B cell (primary cell): ENCODE measurements at places on chromosomes 13 and 19.
A peak's percentile ranks its signal among the peaks of the same experiment; 100 is the strongest.

- DNase-seq = no peak
Observed at GRCh38 chr13:107233541-107233940, 665.6 kb upstream of the ARGLU1 start.

GRCh38 chr13:45364876-45365557 lies 24.0 kb upstream of the TPT1 start:
- DNase-seq = no peak

DNA sequence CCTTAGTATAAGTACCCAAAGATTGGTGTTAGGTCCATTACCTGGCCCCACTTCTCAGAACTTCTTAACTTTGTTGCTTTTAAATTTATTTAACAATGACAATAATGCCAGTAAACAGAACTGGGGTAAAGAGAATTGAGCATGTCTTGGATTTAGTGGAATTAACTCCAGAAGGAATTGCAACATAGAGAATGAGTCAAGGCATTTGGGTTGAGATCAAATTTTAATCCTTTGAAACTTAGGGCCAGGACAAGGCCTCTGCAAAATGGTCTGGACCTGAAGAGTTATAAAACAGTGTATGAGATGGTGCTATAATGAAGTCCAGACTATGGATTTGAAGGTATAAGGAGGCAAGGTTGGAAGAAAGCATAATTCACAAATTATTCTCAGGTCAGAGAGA lies 1030.4 kb downstream of the SLITRK5 start:
- no peak for DNase-seq

- no peak for DNase-seq
Observed at GRCh38 chr19:2243274-2244124, 5.6 kb upstream of the AMH start.

DNA sequence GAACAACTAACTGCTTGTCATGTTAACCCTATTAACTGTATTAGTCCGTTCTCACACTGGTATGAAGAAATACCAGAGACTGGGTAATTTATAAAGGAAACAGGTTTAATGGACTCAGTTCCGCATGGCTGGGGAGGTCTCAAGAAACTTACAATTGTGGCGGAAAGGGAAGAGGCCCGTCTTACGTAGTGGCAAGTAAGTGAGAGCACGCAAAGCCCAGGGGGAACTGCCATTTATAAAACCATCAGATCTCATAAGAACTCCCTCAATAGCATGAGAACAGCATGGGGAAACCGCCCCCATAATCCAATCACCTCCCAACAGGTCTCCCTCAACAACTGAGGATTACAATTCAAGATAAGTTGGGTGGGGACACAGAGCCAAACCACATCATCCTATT lies 34.7 kb downstream of the PHF11 start:
- DNase-seq = peak; percentile 77

GRCh38 chr19:4538601-4538954 lies 1.3 kb downstream of the LRG1 start:
- DNase-seq = no peak

- DNase-seq = no peak
Observed at GRCh38 chr13:104833221-104833620, 1702.2 kb downstream of the EFNB2 start.

GRCh38 chr19:3319643-3320353 lies 46.6 kb upstream of the NFIC start:
- DNase-seq = no peak

DNA sequence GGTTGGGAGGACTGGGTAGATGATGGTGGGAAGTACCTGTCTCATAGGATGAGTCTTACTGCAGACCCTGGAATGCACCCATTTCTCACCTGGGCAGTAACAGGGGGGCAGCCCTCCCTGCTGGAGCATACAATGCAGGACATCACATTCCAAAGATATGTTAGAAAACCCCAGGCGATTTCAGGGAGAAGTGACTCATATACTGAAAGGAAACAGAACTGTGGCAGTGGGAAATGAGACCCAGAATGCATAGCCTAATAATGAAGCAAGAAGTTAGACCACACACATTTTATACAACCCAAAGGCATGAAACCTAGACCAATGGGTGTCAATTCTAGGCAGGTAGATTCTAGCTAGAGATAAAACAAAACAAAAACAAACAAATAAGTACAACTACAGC lies 402.7 kb downstream of the IRS2 start:
- no peak for DNase-seq

- no peak for DNase-seq
Observed at GRCh38 chr19:403221-404027, 5.5 kb downstream of the C2CD4C start.

DNA sequence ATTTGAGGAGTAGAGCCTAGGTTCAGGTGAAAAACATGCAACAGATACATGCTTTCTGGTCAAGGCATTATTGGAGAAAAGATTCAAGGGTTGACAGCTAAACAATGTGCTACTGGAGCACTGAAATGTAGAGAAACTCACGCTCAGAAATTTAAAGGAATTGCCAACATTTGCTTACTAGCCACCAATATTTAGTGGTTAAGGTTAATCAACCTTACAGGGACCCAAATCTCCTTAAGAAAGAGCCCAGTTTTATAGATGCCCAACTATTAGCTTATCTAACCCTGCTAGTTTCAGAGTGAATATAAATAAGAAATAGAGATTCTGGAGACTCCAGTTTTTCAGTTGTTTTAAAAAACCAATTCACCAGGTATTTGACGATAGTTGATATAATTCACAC lies 203.6 kb downstream of the DACH1 start:
- no peak for DNase-seq

DNA sequence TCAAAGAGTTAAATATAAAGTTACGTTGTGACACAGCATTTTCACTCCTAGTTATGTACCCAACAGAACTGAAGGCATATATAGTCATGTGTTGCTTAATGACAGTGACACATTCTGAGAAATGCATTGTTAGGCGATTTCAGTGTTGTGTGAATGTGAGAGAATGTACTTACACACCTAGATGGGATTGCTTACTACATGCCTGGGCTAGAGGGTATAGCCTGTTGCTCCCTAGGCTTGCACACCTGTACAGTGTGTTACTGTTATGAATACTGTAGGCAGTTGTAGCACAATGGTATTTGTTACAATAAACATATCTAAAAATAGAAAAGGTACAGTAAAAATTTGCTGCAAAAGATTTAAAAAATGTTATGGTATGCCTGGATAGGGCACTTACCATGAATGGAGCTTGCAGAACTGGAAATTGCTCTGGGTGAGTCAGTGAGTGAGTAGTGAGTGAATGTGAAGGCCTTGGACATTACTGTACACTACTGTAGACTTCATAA lies 89.2 kb downstream of the DHRS12 start:
- no peak for DNase-seq

DNA sequence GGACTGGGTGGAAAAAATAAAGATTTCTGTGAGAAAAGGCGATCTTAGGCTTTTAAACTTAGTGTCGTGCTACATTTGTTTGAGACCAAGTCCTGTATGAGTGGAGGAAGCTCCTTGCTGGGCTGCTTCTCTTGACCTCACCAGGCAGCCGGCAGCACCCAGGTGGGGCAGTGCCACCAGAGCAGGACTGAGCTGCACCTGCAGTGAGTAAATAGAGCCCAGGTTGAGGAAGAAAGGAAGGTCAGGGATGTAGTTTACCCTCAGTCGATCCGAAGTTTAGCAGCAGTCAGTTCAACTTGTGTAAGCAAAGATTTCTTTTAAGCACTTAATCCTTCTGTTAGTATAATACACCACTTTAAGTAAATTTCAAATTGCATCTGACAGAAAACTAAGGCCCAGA lies 13.6 kb downstream of the HNRNPM start:
- DNase-seq = no peak

- DNase-seq = no peak
Observed at GRCh38 chr19:48064509-48064908, 20.6 kb upstream of the CABP5 start.

- DNase-seq = no peak
Observed at GRCh38 chr13:84661718-84662117, 779.4 kb upstream of the SLITRK1 start.

DNA sequence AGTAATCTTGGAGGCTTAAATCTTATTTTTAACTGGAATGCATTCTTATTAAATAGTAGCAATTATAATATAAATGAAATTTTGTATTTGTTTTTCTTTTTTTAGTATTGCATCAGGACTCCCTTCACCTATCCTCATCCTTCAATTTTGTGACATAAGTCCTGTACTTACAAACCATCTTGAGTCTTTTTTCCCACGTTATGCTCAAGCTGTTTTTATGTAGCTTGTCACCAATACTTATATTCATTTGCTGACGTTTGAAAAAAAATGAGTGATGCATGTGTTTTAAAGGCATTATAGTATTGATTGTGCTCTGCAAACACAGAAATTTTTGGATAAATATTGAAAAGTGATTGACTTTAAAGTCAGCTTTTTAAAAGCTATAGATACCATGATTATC lies 888 bp downstream of the GPR18 start:
- no peak for DNase-seq

DNA sequence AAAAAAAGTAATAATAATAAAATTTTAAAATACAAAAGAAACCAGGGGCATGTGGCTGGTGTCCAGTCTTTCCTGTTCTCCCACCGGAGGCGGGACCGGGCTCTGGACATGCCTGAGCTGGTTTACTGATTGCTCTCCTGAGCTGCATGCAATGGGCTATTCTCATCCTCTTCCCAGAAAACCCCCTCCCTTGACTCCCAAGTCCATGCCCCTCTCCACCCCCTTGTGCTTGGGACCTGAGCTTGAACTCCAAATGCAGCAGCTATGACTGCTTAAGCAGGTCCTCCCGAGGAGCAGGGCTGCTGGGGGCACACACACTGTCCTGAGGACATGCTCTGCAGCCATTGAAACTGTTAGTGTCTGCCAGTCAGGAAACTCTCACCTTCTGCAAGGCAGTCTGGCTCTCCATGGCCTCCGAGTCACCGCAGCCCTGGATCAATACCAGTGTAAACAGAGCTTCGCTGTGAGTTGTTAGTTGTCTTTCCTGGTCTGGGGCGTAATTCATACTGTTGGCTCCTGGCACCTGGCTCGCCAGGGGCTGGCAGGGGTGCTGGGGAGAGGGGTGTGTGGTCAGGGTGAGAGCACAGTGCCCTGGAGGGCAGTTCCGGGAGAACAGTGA lies 41.6 kb upstream of the CHST8 start:
- no peak for DNase-seq

- no peak for DNase-seq
Observed at GRCh38 chr19:37997911-37998344, 90.9 kb downstream of the SIPA1L3 start.

DNA sequence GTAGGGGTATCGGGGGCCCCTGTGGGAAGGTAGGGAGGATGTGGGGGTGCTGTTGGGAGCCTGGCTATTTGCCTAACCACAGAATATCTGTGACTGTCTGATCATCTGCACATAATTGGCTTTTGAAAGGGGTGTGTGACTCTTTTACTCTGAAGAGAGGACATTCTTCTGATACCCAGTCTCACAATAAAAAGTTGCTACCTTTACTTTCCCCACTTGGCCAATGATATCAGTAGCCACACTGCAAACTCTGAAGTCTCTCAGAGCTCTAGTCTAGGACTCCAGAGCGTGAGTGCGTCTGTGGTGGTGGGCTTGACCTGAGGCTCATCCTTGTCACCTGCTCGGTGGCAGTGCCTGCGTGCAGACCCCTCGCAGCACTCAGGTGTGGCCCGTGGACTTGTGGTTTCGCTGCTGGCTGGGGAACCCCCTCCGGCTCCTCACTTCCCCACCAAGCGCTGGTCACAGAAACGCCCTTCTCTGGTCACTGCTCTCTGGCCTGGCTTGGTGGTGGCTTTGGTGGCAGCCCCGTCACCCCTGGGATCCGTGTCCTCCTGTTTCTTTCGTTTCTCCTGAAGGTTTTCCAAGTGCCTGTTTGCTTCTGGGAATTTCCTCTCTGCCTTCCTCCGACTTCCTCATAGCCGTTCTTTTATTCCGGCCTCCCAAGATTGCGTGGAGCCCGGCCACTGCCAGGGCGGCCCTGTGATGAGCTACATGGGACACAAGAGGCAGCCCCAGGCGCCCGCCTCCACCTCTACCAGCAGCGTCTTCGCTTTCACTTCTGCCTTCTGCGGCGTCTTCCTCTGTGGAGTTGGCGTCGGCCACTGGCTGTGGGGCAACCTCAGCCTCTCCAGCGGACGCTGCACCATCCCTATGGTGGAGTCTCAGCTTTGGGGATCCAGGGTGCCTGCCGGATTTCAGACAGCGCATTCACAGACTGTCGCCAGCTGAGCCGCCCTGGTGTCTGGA lies 78.0 kb downstream of the ATP11A start:
- DNase-seq = peak; percentile 54

GRCh38 chr13:24670961-24671381 lies 9.2 kb upstream of the ATP12A start:
- DNase-seq = peak; percentile 36

- no peak for DNase-seq
Observed at GRCh38 chr13:90015565-90016507, 1331.7 kb upstream of the MIR17HG start.

GRCh38 chr13:99416411-99417121 lies 84.7 kb upstream of the TM9SF2 start:
- DNase-seq = no peak

DNA sequence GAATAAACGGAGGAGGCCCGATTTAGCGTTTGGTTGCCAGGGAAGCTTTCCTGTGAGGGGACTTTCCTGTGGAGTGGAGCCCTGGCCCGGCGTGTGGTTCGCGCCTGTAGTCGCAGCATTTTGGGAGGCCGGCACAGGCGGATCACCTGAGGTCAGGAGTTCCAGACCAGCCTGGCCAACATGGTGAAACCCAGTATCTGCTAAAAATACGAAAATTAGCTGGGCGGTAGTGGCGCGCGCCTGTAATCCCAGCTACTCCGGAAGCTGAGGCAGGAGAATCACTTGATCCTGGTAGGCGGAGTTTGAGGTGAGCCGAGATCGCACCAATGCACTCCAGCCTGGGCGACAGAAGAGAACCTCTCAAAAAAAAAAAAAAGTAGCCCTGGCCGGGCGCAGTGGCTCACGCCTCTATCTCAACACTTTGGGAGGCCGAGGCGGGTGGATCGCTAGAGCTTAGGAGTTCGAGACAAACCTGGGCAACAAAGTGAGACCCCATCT lies 6.9 kb downstream of the KANK3 start:
- peak; percentile 15 for DNase-seq

- DNase-seq = no peak
Observed at GRCh38 chr13:31955101-31955500, 76.5 kb upstream of the FRY start.

DNA sequence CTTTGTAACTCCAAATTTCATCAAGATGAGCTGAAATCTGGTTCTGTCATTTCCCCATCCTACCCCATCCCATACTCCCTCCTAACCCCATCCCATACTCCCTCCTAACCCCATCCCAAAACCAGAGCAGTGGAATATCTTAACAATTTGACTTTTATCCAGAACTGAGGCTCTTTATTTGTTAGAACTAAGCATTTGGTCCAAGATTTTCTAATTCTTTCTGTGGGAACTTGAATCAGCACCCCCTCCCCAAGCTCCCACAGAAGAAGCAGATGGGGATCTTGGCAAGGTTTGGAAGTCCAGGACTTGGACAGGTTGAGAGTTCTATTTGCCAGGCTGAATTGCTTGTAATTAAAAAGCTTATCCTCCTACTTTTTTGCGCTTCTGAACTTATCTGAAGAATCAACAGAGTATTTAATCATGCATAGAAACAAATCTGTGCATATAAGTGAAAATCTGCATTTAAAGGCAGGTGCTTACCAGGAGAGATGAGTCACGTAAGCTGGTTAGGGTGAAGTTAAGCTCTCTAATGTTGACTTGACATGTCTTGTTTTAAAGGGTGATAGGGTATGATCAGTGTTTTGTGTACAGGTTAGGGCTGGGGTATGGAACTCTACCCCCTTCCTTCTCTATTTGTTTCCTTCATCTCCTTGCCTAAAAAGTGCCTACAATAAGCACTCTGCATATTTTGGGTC lies 111.1 kb downstream of the COG6 start:
- DNase-seq = no peak

GRCh38 chr13:77299587-77299986 lies 27.3 kb downstream of the MYCBP2 start:
- DNase-seq = no peak

GRCh38 chr19:43464134-43464775 lies 1.2 kb downstream of the LYPD3 start:
- no peak for DNase-seq
